ENCODE measurements at places on chromosomes 5 and 9.

DNA sequence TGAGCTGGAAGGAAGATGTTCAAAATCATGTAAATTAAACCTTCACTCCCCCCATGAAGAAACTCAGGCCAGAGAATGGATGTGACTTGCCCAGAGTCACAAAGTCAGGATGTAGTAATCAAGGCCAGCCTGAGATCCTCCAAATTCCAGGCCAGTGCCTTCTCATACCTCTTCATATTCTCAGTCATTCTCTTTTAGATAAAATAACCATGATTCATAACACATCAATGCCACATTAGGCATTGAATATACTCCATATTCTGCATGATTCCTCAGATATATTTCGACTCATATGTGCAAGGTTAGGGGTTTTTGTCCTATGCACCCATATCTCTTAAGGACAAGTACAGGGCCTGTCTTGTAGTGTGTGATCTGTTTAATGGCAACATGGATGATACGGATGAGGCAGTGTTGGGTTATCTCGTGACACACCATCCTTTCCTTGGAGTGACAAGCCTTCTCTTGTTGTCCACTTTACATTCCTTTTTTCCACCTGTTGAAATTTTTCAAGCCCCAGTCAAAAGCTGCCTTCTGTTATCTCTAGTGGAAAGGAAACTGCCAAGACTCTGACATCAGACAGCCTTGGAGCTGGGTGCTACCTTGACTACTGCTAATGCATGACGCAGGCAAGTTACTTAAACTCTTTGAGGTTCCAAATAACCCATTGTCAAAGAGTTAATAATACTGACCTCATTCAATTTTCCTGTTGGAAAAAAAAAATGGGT lies 227.5 kb upstream of the NR4A3 start:
- DNase-seq = no peak

GRCh38 chr5:23007236-23007635 lies 154.1 kb upstream of the CDH12 start:
- no peak for DNase-seq

DNA sequence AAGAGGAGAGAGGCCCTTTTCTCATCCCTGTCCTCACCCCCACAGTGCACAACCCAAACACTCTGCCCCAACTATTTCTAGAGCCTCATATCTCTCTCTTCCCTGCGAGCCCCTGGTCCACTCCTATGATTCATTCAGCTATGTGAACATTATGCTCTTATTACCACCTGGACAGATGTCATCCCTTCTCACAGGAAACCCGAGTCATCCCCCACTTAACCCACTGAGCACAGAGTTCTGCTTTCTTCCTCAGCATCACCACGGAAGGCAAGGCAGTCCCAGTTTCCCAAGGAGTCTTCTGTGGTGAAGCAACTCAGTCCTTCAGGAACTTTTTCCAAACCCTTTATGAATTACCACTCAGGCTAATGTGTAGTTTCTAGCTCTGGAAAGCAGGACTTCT lies 1.3 kb downstream of the DNAI1 start:
- peak; percentile 16 for DNase-seq

GRCh38 chr9:16510482-16510881 lies 360.0 kb downstream of the BNC2 start:
- DNase-seq = no peak

GRCh38 chr9:129887334-129888292 lies 52.4 kb downstream of the USP20 start:
- peak; percentile 70 for DNase-seq

DNA sequence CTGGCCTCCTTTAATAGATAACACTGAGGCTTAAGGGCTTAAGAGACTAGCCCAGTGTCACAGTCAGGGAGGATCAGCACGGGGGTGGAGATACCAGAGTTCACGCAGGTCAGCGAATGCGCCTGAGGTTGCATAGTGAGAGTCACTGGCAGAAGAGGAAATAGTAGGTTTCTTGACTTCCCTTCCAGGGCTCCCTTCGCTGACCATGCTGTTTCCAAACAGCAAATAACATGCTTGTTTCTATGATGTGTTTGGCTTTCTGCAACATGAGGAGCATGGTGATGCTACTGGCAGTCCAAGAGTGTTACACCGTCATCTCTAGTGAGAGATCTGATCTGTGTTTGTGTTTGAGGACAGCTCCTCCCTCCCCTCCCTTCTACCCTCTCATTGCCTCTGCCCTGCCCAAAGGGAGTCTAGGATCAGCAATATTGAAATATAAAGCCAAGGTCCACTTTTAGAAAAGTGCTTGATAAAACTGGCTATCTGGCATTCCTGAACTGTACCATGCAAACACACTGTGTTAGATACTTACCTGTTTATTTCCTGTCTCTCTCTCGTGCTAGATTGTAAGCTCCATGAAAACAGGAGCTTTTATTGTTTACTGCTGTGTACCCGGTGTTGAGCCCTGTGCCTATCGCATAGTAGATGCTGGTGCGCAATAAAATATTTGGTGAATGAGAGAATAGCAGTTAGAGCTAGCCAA lies 12.3 kb downstream of the TLE4 start:
- DNase-seq = peak; percentile 35

- DNase-seq = no peak
Observed at GRCh38 chr5:38013107-38013506, 173.3 kb upstream of the GDNF start.

- no peak for DNase-seq
Observed at GRCh38 chr9:70438341-70438928, 24.0 kb upstream of the KLF9 start.

DNA sequence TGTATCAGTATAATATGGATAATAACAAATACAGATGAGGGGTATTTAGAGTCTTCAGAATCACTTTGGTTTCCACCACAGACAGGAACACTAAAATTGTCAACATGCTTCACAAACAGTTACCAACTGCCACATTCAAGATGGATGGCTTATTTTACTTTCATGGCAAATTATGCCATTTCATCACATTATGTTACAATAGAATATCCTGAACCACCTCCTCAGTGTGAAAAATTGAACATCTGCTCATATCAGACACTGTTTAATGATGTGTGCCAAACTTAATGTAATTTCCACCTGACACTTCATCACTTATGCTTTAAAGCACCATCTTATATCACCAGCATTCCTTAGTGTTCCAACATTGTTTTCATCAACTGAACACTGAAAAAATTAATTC lies 357.4 kb downstream of the KCNN2 start:
- DNase-seq = no peak

- peak; percentile 28 for DNase-seq
Observed at GRCh38 chr9:134275375-134275774, 50.9 kb upstream of the RXRA start.

GRCh38 chr5:39207345-39208045 lies 11.9 kb downstream of the FYB1 start:
- DNase-seq = no peak

All from B cell (primary cell).